ENCODE measurements at places on chromosomes 2 and 18.

DNA sequence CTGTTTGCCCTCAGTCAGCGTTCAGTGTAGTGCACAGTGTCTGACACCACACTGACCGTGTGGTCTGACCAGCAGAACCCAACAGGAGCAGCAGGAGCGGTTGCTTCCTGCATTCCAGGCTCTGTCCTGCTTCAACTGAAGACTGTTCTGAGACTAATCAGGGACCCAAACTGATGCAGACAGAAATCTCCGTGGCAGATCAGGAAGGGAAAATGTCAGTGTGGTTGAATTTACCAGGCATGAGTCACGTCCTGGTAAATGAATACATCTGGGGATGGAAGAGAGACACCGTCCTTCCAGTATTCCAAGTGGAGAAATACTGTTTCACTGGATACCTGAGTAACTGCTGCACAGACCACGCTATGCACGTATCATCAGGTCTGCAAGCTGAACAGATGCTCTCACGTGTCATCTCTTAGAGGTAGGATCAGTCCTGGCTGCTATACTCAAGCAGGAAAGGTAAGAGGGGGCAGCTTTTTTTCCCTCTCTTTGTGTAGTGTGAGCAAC lies 223.6 kb upstream of the EPAS1 start:
- no peak for DNase-seq

GRCh38 chr2:27573452-27573851 lies 9.4 kb upstream of the ZNF512 start:
- no peak for DNase-seq

GRCh38 chr2:107036293-107036692 lies 150.3 kb upstream of the ST6GAL2 start:
- DNase-seq, result no peak

DNA sequence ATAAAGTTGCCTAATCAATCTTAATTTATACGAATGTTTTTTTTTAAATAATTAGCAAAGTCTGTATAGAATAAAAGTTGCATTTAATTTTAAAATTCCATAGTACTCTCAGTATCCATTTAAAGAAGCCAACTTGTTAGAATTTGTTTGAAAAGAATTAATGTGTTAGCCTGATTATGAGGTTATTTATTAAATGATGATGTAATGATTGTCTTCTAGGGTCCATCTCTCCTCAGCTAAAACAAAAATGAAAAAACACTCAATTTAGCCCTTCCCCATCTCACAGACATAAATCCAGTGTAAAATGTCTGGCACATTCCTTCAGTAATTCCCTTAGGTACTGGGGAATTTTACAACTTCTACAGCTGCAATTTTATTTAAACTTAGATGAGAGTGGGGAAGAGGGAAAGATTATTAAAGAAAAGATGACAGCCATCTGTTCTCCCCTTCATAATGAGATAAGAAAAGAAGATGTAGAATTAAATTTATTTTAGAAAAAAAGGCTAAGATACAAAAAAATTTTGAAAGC lies 68.6 kb downstream of the BARD1 start:
- DNase-seq, result no peak

DNA sequence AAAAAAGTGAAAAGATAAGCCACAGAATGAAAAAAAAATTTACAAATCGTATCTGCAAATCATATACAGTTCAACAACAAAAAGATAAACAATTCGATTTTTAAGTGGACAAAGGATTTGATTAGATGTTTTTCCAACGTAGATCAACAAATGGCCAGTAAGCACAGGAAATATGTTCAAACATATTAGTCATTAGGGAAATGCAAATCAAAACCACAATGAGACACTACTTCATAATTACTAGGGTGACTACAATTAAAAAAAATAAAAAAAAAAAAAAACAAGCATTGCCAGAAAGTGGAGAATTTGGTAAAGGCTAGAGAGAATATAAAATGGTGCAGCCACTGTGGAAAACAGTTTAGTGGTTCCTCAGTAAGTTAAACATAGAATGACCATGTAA lies 38.3 kb upstream of the RNU4ATAC start:
- DNase-seq, result no peak

All from stimulated activated CD8-positive, alpha-beta memory T cell treated with anti-CD3 and anti-CD28 coated beads, Interleukin-7, amount 100 ng/mL, for 1 hour (primary cell).